ENCODE measurements at places on chromosomes 6 and 20.

- no peak for DNase-seq
Measured at GRCh38 chr6:133707456-133707855, 181.5 kb upstream of the TCF21 start.

GRCh38 chr6:170292407-170293158 lies 1.7 kb upstream of the DLL1 start:
- DNase-seq: peak; percentile 52

DNA sequence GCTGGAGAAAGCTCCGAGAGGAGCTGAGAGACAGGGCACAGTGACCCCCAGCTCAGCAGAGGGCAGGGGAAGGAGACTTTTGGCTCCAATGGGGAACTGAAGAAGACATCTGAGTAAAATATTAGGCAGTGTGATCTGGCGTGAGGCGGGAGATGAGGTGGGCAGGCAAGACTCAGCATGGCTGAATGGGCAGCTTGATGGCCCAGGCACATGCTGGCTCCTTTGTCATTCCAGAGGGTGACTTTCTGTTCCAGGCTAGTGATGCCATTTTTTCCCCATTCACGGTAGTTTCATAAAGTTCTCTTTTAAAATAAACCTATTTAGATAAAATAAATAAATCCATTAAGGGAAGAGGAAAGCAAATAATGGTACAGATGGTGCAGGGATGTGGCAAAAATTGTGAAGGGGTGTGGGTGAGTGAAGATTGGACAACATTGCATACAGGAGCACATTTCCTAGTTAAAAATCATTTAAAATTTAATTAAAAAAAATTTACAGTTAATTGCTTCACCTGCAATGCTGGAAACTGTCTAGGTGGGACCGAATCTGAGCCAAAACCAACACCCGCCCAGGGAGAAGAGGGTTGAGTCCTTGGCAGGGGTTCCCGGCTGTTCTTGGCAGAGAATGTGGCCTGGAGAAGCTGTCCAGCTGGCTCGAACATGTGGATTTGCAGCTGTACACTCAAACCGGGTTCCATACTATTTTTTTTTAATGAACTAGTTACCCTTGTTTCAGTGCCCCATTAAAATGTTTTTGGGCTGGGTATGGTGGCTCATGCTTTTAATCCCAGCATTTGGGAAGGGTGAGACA lies 41.7 kb upstream of the PRELID3B start:
- DNase-seq: no peak

GRCh38 chr20:52470561-52470960 lies 279.0 kb upstream of the ZFP64 start:
- DNase-seq: no peak

DNA sequence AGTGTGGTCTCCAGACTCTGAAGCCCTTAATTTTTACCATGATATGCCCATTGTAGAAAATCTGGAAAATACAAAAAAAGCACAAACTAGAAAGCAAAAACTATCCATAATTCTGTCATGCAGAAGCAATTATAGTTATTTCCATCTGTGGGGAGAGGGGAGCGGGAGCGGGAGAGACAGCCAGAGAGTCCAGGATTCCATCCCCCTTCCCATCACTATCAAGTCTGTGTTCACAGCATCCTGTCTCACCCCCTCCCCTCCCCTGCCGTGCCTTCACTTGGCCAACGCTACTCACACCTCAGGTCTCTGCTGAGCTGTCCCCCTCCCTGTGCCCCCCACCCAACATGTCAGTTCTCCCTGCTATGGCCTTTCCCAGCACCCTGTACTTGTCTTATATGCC lies 14.5 kb downstream of the RIMS4 start:
- no peak for DNase-seq

Data from Peyer's patch (tissue), 4 donors.